MCF 10A (cell line): ENCODE measurements at places on chromosomes 4 and X. TPM values are rescaled to one million over a fixed set of nuclear protein-coding genes. Genes with fewer than 3 reads are reported as not detected.

GRCh38 chr4:182454440-182455013 lies 211.3 kb downstream of the TENM3 start:
- peak; percentile 8 for DNase-seq
- peaks cover 7% of the 10 kb centered on the region for H3K4me1 ChIP-seq
- no peak overlapping the region for H3K4me3 ChIP-seq
- H3K36me3 ChIP-seq, result no peaks in the 10 kb centered on the region
- no peak overlapping the region for H3K27ac ChIP-seq

GRCh38 chrX:65642914-65643491 lies 24.5 kb upstream of the MSN start:
- peaks cover 32% of the 10 kb centered on the region for H3K4me1 ChIP-seq
- H3K36me3 ChIP-seq, result no peaks in the 10 kb centered on the region
- H3K27me3 ChIP-seq, result no peaks in the 10 kb centered on the region
- no peak overlapping the region for H3K4me3 ChIP-seq
- DNase-seq, result peak; percentile 84

- no peak overlapping the region for H3K4me3 ChIP-seq
- no peak overlapping the region for H3K27ac ChIP-seq
- no peak for DNase-seq
- H3K27me3 ChIP-seq, result no peaks in the 10 kb centered on the region
Measured at GRCh38 chr4:113447769-113448168, 313.8 kb downstream of the CAMK2D start.

DNA sequence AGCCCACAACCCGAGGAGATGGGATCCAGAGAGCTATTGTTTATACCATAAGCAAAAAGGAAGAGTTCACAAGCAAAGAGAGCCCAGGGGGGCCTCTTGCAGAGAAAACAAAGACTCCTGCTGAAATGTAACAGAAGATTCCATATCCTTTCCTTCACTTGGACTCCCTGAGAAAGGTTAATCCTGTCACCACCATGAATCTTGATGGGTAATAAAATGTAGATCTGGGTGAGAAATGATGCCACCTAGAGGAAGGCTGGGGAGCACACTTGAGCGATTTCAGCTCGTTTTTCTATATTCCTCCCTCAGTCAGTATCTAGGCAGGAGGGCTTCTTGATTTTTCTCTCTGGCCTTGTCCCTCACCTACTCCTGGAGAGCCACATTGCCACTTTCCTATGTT lies 10.2 kb upstream of the KCNE5 start:
- no peaks in the 10 kb centered on the region for H3K4me1 ChIP-seq
- H3K4me3 ChIP-seq, result no peak overlapping the region
- H3K36me3 ChIP-seq, result peaks cover 14% of the 10 kb centered on the region
- H3K27ac ChIP-seq, result no peak overlapping the region

GRCh38 chr4:156255230-156256007 lies 301.8 kb upstream of the CTSO start:
- H3K4me1 ChIP-seq, result no peaks in the 10 kb centered on the region
- no peak for DNase-seq
- no peak overlapping the region for H3K27ac ChIP-seq
- no peaks in the 10 kb centered on the region for H3K27me3 ChIP-seq

GRCh38 chr4:125021189-125021588 lies 293.6 kb upstream of the FAT4 start:
- H3K4me3 ChIP-seq, result no peak overlapping the region
- DNase-seq, result no peak
- peaks cover 4% of the 10 kb centered on the region for H3K4me1 ChIP-seq
- H3K36me3 ChIP-seq, result no peaks in the 10 kb centered on the region
- H3K27me3 ChIP-seq, result no peaks in the 10 kb centered on the region
- no peak overlapping the region for H3K27ac ChIP-seq

- no peaks in the 10 kb centered on the region for H3K27me3 ChIP-seq
- peaks cover 4% of the 10 kb centered on the region for H3K36me3 ChIP-seq
- DNase-seq, result no peak
Measured at GRCh38 chr4:37665333-37666320, 20.5 kb downstream of the RELL1 start.

DNA sequence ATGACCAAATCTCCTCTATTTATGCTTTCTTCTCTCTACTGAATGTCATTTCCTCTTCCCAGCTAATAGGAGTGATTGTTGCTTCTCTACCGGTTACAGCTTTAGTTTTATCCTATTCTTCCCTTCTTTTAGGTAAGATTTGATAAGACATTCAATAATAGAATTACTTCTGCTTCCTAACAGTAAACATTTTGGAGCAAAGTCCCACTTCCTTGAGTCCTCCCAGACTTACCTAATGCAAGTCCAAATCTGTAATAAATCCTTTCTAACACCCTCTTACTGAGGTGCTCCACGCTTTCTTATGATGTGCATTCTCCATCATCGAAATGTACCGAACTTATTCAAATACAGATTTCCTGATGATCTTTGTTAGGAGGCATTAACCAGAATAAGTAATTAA lies 79.2 kb upstream of the GPM6A start:
- no peaks in the 10 kb centered on the region for H3K36me3 ChIP-seq
- no peak overlapping the region for H3K4me3 ChIP-seq
- peaks cover 6% of the 10 kb centered on the region for H3K4me1 ChIP-seq
- no peak for DNase-seq

The CSAG2 gene
- not detected in 2 replicates for total RNA-seq
